M059J (cell line): ENCODE measurements at places on chromosomes 5 and 9.
A peak's percentile ranks its signal among the peaks of the same experiment; 100 is the strongest.

- DNase-seq = no peak
These were observed 605.0 kb downstream of the RAB3C start for GRCh38 chr5:59187857-59188256.

- DNase-seq = peak; percentile 98
These were observed 77.5 kb downstream of the RXRA start for GRCh38 chr9:134403682-134404301.

- peak; percentile 51 for DNase-seq
These were observed 861.9 kb downstream of the CDH18 start for GRCh38 chr5:19125956-19126713.

GRCh38 chr5:125138266-125138665, 391.8 kb upstream of the ZNF608 start:
- DNase-seq = no peak

- DNase-seq = peak; percentile 57
These were observed 7.9 kb upstream of the FOXE1 start for GRCh38 chr9:97845130-97845529.

DNA sequence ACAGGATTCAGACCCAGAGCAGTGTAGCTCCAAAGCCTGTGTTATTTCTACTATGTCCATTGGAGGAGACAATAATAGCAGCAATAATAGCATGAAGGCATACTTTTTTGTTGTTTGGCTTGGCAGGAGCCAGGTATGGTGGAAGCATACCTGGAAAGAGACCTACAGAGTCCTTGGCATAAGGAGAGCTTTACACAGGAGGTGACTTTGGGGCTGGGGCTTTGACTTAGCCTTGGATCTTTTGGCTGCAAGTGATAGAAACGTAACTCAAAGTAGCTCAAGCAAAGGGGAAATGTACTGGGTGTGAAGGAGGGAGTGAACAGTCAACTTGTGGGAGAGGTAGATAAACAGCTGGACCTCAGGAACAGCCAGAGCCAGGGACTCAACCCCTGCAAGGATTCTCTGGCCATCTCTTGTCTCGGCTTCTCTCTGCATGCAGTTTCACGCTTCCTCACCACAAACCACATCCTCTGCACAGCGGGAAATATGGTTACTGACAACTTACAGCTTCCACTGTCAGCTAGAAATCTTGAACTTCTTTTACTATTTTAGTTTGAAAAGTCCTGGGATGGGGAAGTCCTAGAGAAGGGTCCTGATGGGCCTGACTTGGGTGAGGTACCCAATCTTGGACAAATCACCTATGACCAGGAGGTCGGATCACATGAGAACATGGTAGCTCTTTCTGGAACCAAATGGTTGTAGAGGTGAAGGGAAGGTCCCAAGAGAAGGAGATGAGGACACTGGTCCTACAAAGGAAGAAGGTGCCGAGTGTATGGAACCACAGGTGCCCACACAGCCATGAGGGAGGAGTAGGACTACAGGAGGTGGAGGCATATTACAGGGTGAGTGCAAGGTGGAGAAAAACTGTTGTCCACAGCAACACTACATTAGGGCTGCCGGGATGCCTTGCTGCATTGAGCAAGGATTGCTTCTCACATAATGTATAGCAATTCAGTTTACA, 47.0 kb upstream of the TGFBR1 start:
- DNase-seq = peak; percentile 95

GRCh38 chr9:92043002-92043401, 72.2 kb downstream of the SPTLC1 start:
- no peak for DNase-seq

- peak; percentile 93 for DNase-seq
These were observed 69.9 kb downstream of the TLE1 start for GRCh38 chr9:81619353-81620001.

GRCh38 chr5:130514984-130515690, 610.9 kb downstream of the CHSY3 start:
- DNase-seq = peak; percentile 88

DNA sequence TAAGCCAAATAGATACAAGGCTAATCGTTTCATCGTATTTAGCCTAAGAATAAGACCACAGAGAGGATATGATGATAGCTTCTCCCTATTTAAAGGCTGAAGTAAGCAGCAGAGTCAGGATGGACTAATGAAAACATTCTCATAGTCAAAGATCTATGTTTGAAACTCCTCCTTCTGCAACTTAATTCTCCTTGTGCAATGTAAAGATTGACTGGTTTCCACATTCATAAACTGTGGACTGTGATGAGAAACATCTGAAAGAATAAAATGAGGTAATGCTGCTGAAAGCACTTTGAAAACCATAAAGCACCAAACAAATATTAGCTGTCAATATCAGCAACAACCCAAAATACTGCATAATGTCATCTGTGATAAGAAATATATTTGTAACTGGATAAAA, 361.9 kb downstream of the CSNK1G3 start:
- DNase-seq = no peak

GRCh38 chr9:121278477-121279261, 10.7 kb downstream of the GSN start:
- DNase-seq = peak; percentile 99
